ENCODE measurements at places on chromosomes 5 and 9.

DNA sequence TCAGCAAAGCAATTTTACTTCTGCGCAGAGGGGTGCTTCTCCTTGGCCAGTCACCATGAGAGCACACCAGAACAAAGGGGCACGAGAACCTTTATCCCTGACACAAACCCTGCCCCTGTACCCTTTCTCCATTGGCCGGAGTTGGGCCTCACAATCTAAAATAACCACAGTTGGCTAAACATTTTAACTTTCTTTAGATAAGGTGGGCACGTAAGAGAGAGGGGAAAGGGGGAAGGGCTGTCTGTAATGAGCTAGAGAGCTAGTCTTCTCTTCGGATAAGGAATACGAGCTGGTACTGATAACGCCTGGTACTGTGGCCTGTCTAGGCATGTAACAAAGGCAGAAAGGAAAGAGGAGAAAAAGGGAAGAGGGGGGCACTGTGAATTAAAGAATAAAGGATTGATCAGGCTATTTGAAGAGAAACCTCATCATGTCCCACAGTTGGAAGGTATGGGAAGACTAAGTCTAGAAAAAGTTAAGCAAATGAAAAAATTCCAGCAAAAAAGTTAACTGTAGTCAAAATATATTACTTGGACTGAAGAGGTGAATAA is 1.8 kb upstream of the IARS1 start:
- DNase-seq: no peak

DNA sequence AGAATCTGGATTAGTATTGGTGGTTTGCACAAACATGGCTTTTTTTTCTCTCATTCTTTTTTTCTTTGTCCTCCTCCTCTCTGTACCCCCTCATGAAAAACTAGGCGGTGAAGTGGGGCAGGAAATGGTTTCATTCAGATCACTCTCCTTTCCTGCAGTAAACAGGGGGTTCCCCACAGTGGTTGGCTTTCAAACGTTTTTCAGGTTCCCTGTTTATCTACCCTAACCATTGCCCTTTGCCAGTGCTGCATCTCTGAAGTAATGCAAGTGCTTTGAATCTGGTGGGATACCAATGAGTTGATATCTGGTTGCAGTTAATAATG is 29.8 kb downstream of the NR4A3 start:
- no peak for DNase-seq

GRCh38 chr5:36168737-36169136 is 16.8 kb downstream of the SKP2 start:
- no peak for DNase-seq

GRCh38 chr9:32500768-32501167 is 25.2 kb downstream of the RIGI start:
- no peak for DNase-seq

GRCh38 chr9:137491735-137492432 is 32.8 kb upstream of the NSMF start:
- no peak for DNase-seq

DNA sequence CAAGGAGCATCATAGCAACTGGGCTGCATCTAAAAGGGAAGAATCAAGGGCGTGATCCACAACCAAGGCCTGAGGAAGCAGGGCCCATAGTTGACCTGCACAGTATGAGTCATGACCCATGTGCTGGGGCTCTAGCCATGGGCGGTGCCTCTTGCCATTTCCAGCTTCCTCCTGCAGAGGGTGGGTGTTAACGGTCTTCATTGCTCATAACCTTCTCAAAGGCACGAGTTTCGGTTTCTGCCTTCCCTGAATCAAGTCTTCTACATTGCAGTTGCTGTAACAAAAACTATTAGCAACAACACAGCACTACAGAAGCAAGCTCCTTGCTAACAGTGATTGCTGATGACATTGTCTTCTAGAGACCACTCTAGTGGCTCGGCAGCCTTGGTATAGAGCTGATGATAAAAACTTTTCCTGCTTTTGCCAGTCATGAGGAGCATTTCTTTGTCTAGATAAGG is 66.9 kb downstream of the CTSL start:
- peak; percentile 97 for DNase-seq

- no peak for DNase-seq
Measured at GRCh38 chr9:87701931-87702421, 23.9 kb upstream of the CTSL start.

DNA sequence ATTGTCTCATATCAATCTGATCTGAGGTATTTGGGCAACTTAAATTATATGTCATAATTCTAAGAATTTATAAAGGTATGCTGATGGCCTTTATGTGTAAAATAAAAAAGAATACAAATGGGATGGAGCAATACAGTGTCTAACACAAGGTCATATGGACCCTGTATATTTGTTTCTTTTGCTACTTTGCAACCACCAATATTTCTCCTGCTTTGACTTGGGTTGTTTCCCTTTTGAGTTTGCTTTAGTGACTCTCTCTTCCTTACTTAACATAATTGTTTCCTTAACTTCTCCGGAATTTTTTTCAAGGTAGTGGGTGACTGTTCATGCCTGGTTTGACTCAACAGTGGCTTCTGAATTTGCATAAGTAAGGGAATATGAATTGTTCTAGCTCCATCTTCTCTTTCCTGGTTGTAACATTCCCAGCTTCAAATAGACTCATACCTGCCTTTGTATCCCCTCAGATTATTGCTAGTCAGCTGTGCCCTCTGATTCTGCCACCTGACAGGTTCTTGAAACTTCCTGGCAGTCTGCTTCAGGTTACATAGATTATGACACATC is 30.2 kb upstream of the ANXA1 start:
- DNase-seq: no peak

- peak; percentile 83 for DNase-seq
Measured at GRCh38 chr5:139565411-139566305, 4.5 kb downstream of the UBE2D2 start.

GRCh38 chr5:62720031-62720441 is 141.4 kb downstream of the LRRC70 start:
- DNase-seq: peak; percentile 17

GRCh38 chr9:19410594-19410993 is 1.8 kb downstream of the ACER2 start:
- peak; percentile 42 for DNase-seq

- DNase-seq: no peak
Measured at GRCh38 chr5:157456301-157456700, 3.7 kb upstream of the NIPAL4 start.

GRCh38 chr9:109036744-109037680 is 23.7 kb upstream of the CTNNAL1 start:
- no peak for DNase-seq

DNA sequence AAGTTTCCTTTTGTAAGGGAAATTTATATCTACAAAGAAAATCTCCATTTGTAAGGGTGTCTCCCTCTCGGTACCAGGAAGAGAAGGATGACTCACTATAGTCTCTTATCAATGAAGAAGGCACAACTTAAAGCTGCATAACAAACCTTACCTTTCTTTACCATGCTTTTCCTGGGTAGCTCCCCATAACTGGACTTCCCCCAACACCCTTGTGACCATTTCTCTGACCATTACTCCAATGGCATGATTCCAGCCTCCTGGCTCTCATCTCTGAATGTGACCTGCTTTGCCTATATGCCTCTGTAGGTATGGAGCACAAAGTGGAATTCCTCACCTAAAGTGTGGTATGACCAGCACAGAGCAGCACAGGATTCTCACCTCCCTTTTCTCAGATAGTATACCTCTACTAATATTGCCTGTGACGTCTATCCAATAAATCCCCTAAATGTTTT is 62.8 kb downstream of the GNA14 start:
- DNase-seq: no peak
